ENCODE measurements at places on chromosomes 4 and X.

GRCh38 chrX:29693912-29694311 is 521.5 kb upstream of the MAGEB2 start:
- no peak for DNase-seq

DNA sequence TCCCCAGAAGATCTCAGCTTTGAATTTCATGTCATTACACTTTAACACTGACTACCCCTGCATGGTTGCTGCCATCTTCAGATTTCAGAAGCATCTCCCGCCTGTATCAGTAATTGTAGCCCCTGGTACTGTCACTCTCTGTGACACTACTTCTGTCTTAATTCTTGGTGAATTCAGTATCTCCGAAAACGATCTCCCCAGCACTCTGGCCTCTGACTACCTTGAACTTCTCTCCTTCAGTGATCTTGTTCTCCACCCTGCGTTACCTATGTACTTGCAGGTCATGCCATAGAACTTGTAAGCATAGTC is 53.8 kb upstream of the ABCG2 start:
- DNase-seq, result no peak

- DNase-seq, result no peak
These were observed 98.8 kb upstream of the METTL14 start for GRCh38 chr4:118586357-118586790.

- no peak for DNase-seq
These were observed 162.5 kb downstream of the BANK1 start for GRCh38 chr4:101952985-101953384.

DNA sequence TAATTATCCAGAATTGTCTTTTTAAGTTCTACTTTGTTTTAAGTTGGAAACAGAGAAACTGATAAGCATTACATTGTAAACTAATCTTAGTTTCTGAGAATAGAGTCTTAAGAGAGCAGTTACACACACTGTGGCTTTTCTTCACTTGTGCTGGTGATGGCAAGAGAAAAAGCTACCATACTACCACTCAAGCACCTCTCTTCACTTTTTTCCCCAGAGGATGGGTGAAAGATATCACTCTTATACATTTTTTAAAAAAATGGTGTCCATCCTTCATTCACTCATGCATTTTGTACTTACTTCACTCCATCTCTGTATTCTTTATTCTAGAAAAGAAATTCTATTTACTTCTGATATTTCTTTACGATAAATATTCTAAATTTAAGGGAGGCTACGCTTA is 42.5 kb upstream of the GRID2 start:
- no peak for DNase-seq

DNA sequence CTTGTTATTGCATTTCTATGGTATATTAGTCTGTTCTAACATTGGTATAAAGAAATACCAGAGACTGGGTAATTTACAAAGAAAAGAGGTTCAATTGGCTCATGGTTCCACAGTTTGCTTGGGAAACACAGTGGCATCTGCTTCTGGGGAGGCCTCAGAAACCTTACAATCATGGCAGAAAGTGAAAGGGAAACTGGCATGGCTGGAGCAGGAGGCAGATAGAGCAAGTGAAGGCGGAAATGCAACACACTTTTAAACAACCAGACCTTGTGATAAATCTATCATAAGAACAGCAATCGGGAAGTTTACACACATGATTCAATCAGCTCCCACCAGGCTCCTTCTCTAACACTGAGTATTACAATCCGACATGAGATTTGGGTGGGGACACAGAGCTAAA is 346.6 kb upstream of the GNPDA2 start:
- no peak for DNase-seq

- DNase-seq, result no peak
These were observed 12.8 kb downstream of the AFF1 start for GRCh38 chr4:86947501-86948120.

GRCh38 chr4:185322803-185323202 is 72.9 kb downstream of the LRP2BP start:
- no peak for DNase-seq

DNA sequence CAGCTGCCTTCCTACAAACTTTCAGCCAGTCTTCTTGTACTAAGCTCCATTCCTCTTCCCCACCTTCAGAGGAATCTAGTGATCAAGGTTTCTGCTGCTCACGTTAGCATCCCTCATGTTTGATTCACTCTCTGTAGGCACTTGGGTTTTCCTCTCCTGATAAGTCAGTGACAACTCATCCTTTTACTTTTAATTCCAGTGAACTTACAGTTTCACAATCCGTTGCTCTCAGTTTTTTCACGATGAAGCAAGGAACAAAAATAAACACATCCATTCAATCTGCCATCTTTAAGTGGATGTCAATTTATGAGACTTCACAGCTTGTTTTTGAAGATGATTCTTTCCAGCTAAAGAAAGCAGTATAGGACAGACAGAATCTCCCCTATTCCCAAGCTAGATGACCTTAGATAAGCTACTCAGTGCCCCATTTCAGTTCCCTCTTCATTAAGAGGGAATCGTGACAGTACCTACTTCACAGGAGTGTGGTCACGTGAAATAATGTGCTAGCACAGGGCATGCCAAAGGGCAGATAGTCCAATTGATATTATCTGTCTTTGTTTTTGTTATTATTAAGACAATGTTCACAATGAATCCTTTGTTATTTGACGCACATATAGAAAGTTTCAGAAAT is 234.3 kb downstream of the PALLD start:
- DNase-seq, result no peak

DNA sequence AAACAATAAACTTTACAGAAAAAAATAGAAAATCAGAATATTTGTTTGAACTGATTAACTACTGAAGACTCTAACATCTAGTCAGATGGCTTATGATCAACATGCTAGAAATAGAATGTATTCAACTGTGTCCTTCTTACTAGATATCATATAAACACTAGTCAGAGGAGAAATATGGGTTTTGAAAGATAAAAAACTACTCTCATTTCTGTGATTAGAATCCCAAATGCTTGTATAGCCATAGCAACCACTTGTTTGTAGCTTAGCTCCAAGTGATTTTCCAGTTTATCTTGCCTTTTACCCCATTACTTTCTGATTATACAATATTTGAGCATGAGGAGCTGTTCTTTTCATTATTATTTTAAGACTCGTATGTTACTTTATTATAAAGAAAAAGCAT is 31.2 kb downstream of the USP38 start:
- DNase-seq, result no peak

DNA sequence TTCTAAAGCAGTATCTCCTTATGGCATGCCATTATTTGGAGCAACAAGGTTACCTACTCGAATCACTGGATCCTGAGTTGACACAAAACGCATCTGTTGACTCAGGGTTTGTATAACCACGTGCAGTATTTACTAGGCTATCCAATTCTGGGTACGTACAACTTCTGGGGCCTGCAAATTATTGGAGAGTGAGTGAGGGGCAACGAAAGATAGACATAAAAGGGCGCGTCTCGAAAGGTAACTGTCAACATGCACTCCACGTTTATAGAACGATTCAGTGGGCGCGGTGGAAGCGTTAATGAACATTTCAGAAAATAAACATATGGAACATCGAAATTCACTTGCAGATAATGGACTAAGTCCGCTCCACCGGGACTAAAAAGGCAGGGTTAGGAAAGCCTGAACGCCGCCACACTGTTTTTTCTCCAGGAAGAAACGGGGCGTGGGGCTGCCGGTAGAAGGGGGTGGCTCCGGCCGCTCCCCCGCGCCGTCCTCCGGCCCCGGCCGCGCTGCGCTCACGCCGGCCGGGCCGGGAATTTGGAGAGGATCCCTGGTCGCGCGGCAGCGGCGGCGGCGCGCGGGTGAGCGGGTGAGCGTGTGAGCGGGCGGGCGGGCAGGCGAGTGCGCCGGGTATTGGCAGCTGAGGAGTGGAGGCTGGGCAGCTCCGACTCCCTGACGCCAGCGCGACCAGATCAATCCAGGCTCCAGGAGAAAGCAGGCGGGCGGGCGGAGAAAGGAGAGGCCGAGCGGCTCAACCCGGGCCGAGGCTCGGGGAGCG is at the start of gene SMAD1:
Gene SMAD1, plus strand, starts transcription at position 690 of the 778 bp plus-strand sequence. CDS start 32,761 bp downstream, outside the sequence.
- DNase-seq, result peak; percentile 84

- DNase-seq, result no peak
These were observed 19.1 kb downstream of the HAUS3 start for GRCh38 chr4:2222838-2223237.

DNA sequence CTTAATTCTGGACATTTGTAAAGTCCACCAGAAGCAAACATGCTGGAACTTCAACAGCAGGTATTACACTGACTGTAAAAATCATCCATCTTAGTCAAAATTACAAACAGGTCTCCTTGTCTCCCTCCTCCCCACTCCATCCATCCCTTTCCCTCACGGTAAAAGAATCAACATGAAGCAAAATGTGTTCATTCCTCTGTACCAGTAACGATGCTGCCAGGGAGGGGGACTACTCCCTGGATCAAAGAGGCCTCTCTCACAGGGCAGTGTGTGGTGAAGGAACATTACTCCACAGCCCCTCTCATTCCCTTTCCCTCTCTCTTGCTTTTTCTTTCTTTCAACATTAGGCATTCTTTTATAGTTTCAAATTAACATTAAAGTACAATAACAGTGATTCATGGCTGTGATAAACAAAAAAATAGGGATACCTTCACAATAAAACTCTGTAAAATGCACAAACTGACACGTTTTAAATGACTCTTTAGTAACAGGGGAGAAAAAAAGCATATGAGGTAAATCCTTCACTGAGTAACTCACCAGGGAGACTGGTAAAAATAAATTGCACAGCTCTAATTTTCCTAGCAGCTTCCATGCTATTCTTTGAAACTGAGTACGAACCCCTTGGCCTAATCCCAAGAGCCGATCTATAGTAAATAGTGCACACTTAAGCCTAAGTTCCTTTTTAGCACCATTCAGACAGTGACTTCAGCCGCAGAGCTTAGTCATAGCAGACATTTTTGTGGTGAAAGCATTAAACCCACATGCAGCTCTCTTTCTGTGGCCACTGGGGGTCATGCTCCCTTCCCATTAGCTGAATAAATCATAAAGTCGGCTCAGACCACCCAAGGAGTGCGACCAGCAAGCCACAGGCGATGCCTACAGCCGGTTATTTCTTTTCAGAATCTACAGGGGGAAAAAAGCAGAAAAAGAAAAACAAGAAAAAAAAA is 215.6 kb upstream of the GYPA start:
- DNase-seq, result no peak

DNA sequence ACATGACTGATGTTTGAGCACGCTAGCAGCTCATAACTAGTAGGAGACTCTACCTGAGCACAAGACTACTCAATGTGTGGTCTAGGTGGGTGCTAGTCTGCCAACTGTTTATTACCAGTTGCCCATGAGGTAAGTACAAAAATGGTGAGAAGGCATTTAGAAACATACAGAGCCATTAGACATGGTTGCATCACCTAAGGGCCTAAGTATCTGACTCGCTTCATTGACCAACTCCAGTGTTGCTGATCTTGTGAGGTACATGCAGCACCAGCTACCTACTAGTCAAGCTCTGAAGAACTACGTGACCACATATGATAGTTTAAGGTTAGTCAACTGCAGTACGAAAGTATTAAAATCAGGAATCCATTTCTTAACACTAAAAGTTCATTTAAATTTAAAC is 39.9 kb downstream of the APBB2 start:
- DNase-seq, result no peak

- no peak for DNase-seq
These were observed 1284.2 kb downstream of the ADGRL3 start for GRCh38 chr4:62484357-62484756.

GRCh38 chr4:152266831-152267480 is 268.9 kb downstream of the FBXW7 start:
- DNase-seq, result no peak

DNA sequence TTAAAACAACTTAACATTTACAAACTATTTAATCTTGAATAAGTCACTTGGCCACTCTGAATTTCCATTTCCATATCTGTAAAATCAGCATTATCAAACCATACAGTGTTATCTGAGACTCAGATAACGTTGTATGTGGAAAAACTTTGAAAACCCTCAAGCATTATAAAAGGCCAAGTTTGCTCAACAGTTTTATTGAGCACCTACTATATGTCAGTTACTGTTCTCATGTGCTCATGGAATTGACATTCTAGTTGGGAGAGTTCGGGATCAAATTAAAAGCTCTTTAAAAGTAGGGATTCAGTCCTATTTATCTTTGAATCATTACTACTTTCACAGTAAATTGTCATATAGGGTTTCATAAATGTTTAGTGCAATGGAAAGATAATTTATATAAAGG is 97.9 kb downstream of the FRMPD4 start:
- no peak for DNase-seq

- no peak for DNase-seq
These were observed 49.9 kb downstream of the PCDH7 start for GRCh38 chr4:30770049-30770549.

DNA sequence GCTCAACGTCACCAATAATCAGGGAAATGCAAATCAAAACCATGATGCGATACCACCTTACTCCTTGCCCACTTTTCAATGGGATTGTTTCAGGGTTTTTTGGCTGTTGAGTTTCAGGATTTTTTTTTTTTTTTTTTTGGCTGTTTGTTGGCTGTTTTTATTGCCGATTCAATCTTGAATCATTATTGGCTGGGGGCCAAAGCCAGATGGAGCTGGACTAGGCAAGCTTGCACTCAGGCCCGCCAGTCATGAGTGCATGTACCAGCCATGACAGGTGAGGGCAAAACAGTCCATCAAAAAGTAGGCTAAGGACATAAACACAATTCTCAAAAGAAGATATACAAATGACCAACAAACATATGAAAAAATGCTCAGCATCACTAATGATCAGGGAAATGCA is 13.3 kb downstream of the YIPF7 start:
- DNase-seq, result no peak

- DNase-seq, result no peak
These were observed 200.4 kb upstream of the PITX2 start for GRCh38 chr4:110823251-110823650.

DNA sequence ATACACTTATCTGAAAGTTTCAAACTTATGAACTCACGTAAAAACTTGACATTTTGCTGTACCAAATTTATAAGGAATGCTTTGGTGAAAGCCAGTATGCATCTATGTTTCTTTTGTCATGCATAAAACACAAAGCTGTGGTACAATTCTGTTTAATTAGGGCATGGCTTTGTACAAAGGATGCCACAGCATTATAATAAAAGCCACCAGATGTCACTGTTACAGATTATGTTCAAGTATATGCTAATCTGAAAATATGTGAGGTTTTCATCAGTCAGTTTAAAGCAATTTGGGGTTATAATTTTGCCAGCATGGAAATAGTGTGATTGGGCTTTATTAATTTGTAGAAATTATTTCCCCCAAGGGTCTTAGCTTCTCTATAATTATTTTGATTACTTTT is 69.0 kb downstream of the ATOH1 start:
- DNase-seq, result no peak

DNA sequence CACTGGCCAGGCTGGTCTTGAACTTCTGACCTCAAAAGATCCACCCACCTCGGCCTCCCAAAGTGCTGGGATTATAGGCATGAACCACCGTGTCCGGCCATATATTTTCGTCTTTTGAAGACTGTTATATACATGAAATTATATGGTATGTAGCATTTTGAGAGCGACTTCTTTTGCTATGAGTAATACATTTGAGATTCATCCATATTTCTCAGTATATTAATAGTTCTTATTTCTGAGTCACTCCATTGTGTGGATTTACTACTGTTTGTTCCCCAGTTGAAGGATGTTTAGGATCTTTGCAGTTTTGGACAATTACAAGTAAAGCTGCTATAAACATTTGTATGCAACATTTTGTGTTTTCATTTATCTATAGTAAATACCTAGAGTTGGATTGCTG is 34.9 kb downstream of the GNL3L start:
- no peak for DNase-seq

Data from hypothalamus (tissue), 51 donors.